ENCODE measurements at places on chromosomes 5 and 9.

DNA sequence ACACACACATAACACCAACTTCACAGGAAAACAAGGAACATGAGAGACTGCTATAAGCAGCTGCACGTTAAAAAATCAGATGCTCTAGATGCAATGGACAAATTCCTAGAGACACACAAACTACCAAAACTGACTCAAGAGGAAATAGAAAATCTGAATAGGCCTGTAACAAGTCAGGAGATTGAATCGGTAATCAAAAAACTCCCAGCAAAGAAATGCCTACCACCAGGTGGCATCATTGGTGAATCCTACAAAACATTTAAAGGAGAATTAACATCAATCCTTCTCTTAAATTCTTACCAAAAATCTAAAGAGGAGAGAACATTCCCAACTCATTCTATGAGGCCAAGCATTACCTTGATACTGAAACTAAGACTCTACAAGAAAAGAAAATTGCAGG, 54.9 kb downstream of the NDST1 start:
- no peak for DNase-seq

- no peak for DNase-seq
Observed at GRCh38 chr5:20605732-20606525, 617.9 kb upstream of the CDH18 start.

- no peak for DNase-seq
Observed at GRCh38 chr5:133129950-133130349, 78.1 kb downstream of the HSPA4 start.

DNA sequence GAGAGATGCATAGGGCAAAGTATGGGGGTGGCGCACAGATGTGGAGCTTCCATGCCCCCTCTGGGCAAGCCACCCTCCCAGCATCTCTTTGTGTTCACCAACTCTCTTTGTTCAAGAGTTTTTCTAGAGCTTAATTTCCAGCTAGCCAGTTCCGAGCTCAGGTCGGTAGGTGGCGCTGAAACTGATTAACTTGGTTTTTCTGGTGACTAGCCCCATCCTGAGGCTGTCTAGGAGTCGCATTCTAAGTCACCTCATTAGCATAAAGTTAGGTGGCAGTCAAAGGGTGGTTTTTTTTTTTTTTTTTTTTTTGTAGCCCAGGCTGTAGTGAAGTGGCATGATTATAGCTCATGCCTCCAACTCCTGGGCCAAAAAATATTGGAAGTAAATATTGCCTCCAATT, 476.4 kb downstream of the KDM4C start:
- DNase-seq: no peak

GRCh38 chr5:53603009-53603687, 42.7 kb downstream of the NDUFS4 start:
- DNase-seq: no peak

All from activated CD4-positive, alpha-beta T cell treated with anti-CD3 and anti-CD28 coated beads, Interleukin-2, amount 50 U/mL, for 1 hour (primary cell).